Activated CD8-positive, alpha-beta memory T cell treated with anti-CD3 and anti-CD28 coated beads, Interleukin-2, amount 10 ng/mL, durations not matched to agents 7 days and 5 days (primary cell): ENCODE measurements at places on chromosomes 5 and 9. TPM values are rescaled to one million over a fixed set of nuclear protein-coding genes. Genes with fewer than 3 reads are reported as not detected.
A peak's percentile ranks its signal among the peaks of the same experiment; 100 is the strongest.

DNA sequence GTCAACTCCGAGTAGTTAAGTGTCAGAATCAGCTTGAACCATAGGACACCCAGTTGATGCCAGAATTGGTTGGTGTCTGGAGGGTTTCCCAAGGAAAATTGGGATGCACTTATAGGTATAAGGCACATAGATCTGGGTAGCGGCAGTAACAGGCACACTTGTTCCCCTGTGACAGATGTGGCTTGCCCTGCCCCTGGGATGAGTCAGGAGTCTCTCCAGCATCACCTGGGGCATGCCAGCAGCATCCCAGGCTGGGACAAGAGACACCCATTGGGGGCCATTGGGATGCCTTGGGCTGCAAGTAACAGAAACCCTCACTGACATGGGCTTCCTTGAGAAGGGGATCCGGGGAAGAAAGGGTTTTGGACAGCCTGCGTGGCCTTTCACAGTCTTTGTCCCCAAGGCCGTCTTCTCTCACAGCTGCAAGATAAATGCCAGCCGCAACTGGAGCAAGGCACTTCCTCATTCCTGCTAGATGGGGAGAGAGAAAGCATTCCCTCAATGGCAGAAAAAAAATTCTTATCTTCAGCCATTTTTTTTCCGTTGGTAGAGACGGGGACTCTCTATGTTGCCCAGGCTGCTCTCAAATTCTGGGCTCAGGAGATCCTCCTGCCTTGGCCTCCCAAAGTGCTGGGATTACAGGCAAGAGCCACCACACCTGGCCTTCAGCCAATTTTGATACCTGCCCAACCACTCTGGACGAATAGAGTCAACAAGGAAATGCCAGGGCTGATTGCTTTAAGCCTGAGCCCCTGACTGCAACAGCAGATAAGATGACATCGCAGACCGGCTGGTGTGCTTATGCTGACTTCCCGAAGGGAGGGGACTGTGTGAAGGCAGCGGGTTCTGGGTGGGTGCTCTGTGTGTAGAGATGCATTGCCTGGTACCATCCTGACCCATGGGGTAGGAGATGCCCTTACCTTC is 13.3 kb upstream of the RNF130 start:
- DNase-seq: no peak
- peaks cover 1% of the 10 kb centered on the region for H3K36me3 ChIP-seq
- H3K4me1 ChIP-seq: peaks cover 18% of the 10 kb centered on the region
- no peak overlapping the region for H3K4me3 ChIP-seq
- peaks cover 26% of the 10 kb centered on the region for H3K27me3 ChIP-seq

GRCh38 chr5:56358703-56359681 is 125.9 kb upstream of the ANKRD55 start:
- no peaks in the 10 kb centered on the region for H3K36me3 ChIP-seq
- no peak for DNase-seq
- H3K27me3 ChIP-seq: peaks cover 9% of the 10 kb centered on the region
- no peaks in the 10 kb centered on the region for H3K4me1 ChIP-seq
- H3K4me3 ChIP-seq: no peak overlapping the region
- no peak overlapping the region for H3K27ac ChIP-seq

DNA sequence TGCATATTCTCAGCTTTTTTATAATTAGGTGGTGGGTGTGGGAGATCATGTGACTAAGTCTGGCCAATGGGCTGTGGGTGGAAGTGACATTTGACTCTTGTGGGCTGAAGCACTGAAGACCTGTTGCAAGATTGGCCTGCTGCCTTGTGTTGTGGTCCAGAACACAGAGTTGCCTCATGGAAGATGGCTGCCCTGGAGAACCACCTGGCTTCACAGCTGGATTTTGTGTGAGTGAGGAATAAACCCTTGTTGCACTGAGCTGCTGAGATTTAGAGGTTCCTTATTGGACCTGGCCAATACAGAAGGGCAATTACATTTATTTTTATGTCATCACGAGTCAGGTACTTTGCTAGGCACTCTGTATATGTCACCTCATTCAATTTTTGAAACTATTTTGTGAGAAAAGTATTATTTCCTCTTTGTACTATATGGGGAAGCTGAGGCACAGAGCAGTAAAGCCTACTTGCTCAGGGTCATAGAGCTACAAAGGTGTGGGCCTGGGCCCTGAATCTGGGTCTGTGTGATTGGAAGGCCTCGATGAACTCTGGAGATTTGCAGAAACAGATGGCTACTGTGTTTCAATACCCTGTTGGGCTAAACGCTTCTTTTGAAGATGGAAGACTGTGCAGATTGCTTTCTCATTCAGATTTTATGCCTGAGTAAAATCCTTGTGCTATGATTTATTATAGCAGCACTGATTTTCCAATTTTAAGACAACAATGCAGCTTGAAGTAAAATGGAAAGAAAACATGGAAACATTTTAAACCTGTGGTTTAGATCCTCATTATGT is 71.2 kb upstream of the TBC1D2 start:
- H3K4me3 ChIP-seq: no peak overlapping the region
- peaks cover 15% of the 10 kb centered on the region for H3K4me1 ChIP-seq
- H3K36me3 ChIP-seq: no peaks in the 10 kb centered on the region
- peak; percentile 40 for DNase-seq
- peaks cover 24% of the 10 kb centered on the region for H3K27me3 ChIP-seq

GRCh38 chr9:128912270-128912853 is 8.4 kb upstream of the PHYHD1 start:
- H3K36me3 ChIP-seq: peaks cover 31% of the 10 kb centered on the region
- peak overlapping the region; percentile 52 for H3K27ac ChIP-seq
- H3K27me3 ChIP-seq: no peaks in the 10 kb centered on the region
- peaks cover 32% of the 10 kb centered on the region for H3K4me1 ChIP-seq

- peaks cover 3% of the 10 kb centered on the region for H3K4me1 ChIP-seq
- DNase-seq: no peak
- no peaks in the 10 kb centered on the region for H3K36me3 ChIP-seq
- no peak overlapping the region for H3K4me3 ChIP-seq
- H3K27ac ChIP-seq: no peak overlapping the region
These were observed 21.6 kb upstream of the RASA1 start for GRCh38 chr5:87246061-87246460.

DNA sequence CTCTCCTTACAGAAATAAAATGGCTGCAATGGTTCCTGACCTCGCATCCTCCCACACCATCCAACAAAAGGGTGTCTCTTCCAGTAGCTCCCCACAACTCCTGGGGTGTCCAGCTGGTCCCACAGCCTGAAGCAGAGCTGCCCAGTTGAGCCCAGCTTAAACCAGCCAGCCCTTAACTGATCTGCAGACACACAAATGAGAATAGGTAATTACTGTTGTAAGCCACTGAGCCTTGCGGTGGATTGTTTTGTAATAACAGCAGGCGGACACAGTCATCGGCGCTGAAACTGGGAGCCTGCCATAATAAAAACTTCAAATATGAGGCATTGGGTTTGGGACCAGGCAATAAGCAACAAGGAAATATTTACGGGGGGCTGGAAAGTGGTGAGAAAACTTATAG is 10.4 kb upstream of the ZBTB43 start:
- H3K27me3 ChIP-seq: peaks cover 47% of the 10 kb centered on the region
- no peaks in the 10 kb centered on the region for H3K36me3 ChIP-seq
- no peak overlapping the region for H3K27ac ChIP-seq

DNA sequence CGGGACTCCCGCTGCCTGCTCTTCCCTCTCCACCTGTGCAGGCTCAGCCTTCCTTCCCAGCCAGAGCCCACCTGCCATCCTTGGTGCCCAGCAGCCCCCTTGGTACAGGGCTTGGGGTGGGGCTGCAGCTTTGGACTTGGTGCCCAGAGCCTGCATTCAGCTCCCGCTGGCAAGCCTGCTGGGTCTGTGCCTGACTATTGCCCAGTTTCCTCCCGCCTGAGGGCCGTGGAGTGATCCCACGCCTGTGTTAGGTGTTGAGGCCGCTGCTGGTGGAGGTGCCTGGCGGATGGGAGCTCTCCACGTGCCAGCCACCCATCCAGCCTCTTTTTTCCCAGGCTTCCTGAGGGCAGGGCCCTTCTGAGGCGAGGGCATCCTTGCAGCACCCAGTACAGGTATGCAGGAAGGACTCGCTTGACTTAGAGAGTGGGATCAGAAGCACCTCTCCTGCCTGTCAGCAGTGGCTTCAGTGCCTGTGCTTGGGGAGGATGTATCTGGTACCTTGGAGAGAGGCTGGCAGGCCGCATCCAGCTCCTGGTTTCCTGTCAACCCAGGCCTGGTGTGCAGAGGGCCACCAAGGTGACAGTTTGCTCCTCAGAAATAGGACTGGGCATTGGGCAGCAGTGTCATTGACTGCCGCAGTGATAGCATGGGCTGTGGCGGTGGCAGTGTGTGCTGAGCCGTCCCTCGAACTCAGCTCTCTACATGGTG is 7.8 kb downstream of the RXRA start:
- no peak overlapping the region for H3K4me3 ChIP-seq
- no peaks in the 10 kb centered on the region for H3K4me1 ChIP-seq
- peaks cover 2% of the 10 kb centered on the region for H3K27me3 ChIP-seq
- DNase-seq: no peak

DNA sequence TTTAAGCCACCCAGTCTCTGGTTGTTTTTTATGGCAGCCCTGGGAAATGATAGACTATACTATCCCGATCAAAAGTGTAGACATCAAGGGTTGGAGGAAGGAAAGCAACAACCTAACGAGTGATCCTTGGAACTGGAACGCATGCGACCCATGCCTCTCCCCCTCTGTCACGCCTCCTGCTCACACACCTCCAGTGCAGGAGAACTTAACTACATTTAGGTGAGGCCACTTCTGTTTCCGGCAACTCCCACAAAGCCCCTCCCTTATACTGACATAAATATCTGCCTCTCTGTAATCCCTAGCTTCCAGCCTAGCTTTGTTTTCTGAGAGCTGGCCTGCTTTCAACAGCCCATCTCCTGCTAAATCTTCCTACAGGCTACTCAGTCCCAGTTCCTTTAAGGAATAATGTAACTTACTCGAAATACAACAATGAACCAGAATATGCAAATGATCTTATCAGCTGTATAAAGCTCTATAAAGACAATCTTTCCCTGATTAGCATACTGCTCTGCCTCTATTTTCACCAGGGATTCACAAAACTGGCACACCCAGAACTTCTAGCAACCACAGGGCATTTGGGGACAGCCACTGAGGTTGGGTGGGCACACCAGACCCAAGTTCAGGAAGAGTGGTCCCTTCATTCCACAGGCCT is 73.9 kb downstream of the GABBR2 start:
- DNase-seq: no peak
- peaks cover 21% of the 10 kb centered on the region for H3K27me3 ChIP-seq
- H3K36me3 ChIP-seq: no peaks in the 10 kb centered on the region
- no peak overlapping the region for H3K4me3 ChIP-seq
- H3K27ac ChIP-seq: no peak overlapping the region
- H3K4me1 ChIP-seq: no peaks in the 10 kb centered on the region

GRCh38 chr5:180436275-180436674 is 57.9 kb upstream of the CNOT6 start:
- H3K4me3 ChIP-seq: no peak overlapping the region
- DNase-seq: no peak
- peaks cover 12% of the 10 kb centered on the region for H3K27me3 ChIP-seq
- peaks cover 12% of the 10 kb centered on the region for H3K4me1 ChIP-seq
- H3K36me3 ChIP-seq: no peaks in the 10 kb centered on the region
- H3K27ac ChIP-seq: no peak overlapping the region

ADAMTS12 gene
- not detected for total RNA-seq

SPINK1 gene
- not detected for total RNA-seq

IL13 gene
- total RNA-seq: 119 TPM

CCDC171 gene
- total RNA-seq: 2.9 TPM

SLC6A19 gene
- not detected for total RNA-seq

FAM151B gene
- total RNA-seq: not detected

AMBP gene
- not detected for total RNA-seq

PTGER4 gene
- 79.1 TPM for total RNA-seq
